ENCODE measurements at places on chromosomes 7 and 10.

DNA sequence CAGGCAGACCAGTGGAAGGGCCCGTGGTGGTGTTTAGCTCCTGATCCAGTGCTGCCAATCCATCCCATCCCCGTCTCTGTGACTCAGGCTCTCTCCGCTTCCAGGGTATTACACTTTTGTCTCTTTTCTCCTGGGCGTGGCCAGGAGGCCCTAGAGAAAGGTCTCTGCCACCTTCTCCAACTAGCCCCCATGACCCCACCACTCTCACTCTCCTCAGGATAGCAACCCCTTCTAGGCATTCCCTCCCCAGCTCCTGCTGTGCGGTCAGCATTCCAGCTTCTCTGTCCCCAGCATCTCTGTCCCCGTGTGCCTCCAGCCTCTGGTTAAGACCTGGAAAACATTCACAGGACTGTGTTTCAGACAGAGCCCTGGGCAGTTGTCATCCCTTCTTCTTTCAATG is 36.2 kb upstream of the R3HCC1L start:
- DNase-seq: no peak

DNA sequence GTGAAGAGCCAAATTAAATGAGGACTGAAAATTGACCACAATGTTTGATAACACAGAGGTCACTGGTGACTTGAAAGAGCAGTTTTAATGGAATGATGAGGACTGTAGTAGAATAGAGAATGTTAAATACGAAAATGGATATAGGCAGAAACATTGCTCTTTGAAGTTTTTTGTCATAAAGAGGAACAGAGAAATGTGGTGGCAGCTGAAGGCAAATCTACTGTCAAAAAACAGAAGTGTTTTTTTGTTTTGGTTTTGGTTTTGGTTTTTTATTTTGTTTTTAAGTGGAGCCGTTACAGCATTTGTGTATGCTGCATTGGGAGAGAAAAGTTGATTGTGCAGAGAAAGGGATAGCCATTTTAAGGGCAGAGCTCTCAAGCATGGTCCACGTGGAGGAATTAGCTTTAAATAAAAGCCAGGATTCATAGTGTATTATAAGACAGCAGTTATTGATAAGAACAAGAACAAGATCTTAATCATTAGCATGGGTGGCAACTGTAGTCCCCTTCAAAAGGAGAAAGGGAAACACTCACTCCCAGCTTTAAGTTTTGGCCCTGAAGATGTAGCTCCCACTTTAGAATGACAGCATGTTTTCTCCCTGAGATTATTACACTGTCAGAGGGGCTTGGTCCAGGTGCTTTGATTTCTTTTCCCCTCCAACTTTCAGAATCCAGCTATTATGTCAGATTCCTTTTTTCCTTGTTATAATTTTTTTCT is 156.7 kb upstream of the BET1 start:
- no peak for DNase-seq

GRCh38 chr7:83821866-83822265 is 172.9 kb upstream of the SEMA3E start:
- no peak for DNase-seq

- no peak for DNase-seq
Measured at GRCh38 chr7:65796205-65796604, 76.7 kb upstream of the VKORC1L1 start.

DNA sequence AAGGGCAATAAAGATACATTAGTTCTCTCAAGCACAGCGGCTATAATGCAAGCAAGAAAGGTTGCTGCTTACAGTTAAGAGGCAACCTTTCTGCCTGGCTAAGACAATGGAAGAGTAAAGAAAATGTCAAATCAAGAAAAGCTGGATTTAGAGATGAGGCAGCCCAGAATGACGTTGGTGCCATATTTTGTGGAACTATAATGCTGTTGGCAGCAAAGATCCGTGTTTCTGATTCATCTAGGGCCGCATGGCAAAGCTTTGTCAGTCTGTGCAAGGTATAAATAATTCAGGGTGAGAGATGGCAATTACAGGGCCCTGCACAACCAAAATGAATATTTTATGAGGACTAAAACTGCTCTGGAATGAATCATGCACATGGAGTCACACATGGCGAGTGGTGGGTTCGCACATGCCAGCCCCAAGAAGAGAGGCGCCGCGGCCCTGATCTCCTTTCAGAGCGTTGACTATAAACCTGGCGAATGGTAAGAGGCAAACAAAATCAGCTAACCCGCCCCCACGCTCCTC is 76.6 kb downstream of the EBF3 start:
- no peak for DNase-seq

- no peak for DNase-seq
Measured at GRCh38 chr7:143511593-143512047, 33.9 kb downstream of the TAS2R41 start.

GRCh38 chr10:14487488-14487883 is 156.8 kb upstream of the FRMD4A start:
- DNase-seq: no peak

- no peak for DNase-seq
Measured at GRCh38 chr7:149869291-149869650, 4.5 kb upstream of the ATP6V0E2 start.

Data from fibroblast of skin of right quadriceps (primary cell).